Osteocyte (in vitro differentiated cells): ENCODE measurements at places on chromosomes 6 and 20.
A peak's percentile ranks its signal among the peaks of the same experiment; 100 is the strongest.

- no peak overlapping the region for H3K27ac ChIP-seq
- H3K36me3 ChIP-seq = no peaks in the 10 kb centered on the region
- no peak overlapping the region for H3K4me3 ChIP-seq
- H3K4me1 ChIP-seq = no peaks in the 10 kb centered on the region
- no peak for DNase-seq
These were observed 85.3 kb upstream of the LY86 start for GRCh38 chr6:6503191-6503590.

- DNase-seq = no peak
- H3K27ac ChIP-seq = peak overlapping the region; percentile 66
- H3K36me3 ChIP-seq = peaks cover 9% of the 10 kb centered on the region
- H3K4me3 ChIP-seq = no peak overlapping the region
These were observed 210.1 kb upstream of the HDDC2 start for GRCh38 chr6:125511809-125512396.

GRCh38 chr20:35226126-35226883 lies at the start of gene MMP24:
MMP24 (plus strand) TSS chr20:35226690; CDS start chr20:35226739, 49 bp downstream.
- H3K27ac ChIP-seq = no peak within 1 kb of the TSS
- peaks cover 15% of the 10 kb centered on the region for H3K4me1 ChIP-seq
- peaks cover 23% of the 10 kb centered on the region for H3K27me3 ChIP-seq
- peak within 1 kb of the TSS; percentile 69 for H3K4me3 ChIP-seq
- no peak for DNase-seq

- H3K4me3 ChIP-seq = no peak overlapping the region
- no peaks in the 10 kb centered on the region for H3K36me3 ChIP-seq
- peaks cover 18% of the 10 kb centered on the region for H3K4me1 ChIP-seq
- H3K27ac ChIP-seq = no peak overlapping the region
These were observed 121.0 kb downstream of the GPX5 start for GRCh38 chr6:28646650-28647049.
